GM13976 (cell line): ENCODE measurements at places on chromosomes 6 and 20.

DNA sequence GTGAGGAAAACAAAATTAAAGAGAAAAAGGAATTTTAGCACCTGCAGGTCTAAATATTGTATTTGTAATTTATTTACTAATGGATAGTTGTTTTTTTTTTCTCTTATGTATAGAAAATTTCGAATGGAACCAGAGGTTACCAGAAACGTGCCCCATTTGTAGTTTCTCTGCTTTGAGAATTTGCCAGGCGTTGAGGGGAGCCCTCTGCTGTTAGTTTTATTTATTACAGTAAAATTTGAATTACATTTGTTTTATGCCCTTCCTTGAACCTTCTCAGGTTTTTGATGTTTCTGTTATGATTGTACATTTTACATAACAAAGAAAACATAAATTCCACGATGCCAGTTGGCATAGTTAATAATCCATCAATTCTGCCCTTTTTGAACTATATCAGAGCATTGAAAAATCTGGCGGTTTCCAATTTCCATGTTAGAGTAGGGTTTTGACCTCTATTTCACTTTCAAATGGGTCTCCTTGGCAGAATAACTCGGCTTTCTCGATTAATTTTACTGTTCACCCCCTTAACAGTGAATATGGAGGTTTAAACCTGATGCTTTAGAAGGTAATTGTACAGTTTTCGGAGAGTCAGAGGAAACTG is 35.1 kb upstream of the RFPL4B start:
- DNase-seq = peak; percentile 47

DNA sequence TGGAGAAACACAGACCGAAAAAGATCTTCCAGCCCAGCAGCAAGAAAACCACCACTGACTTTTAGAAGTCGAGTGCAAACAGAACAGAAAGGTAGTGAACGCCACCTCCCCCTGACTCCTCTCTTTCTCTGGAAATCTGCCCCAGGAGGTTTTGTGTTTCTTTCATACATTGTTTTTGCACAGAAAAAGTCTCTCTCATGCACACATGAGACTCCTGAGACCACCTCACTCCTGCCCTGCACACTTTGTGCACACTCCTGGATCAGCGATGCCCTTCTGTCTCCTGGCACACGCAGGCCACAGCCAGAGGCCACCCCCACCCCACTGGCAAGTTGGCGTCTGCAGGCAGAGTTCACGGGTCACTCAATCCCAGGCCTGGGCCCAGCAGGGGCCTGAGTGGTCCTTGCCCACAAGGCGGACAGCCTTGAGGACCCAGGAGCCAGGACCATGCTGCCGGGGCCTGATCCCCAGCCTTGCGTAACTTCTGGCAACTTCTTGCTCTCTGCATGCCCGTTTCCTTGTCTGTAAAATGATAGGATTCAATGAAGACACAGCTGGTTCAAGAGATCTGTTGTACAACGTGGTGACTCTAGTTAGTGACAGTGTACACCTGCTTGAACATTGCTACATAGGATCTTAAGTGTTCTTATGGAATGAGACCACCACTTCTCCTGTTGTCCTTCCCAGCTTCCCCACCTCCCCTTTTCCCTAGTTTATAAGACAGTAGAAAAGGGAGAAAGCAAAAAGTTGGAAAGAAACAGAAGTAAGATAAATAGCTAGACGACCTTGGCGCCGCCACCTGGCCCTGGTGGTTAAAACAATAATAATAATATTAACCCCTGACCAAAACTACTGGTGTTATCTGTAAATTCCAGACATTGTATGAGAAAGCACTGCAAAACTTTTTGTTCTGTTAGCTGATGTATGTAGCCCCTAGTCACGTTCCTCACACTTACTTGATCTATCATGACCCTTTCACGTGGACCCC is 30.2 kb upstream of the CST7 start:
- DNase-seq = no peak

- no peak for DNase-seq
Observed at GRCh38 chr20:18718129-18718528, 95.5 kb upstream of the SCP2D1 start.

DNA sequence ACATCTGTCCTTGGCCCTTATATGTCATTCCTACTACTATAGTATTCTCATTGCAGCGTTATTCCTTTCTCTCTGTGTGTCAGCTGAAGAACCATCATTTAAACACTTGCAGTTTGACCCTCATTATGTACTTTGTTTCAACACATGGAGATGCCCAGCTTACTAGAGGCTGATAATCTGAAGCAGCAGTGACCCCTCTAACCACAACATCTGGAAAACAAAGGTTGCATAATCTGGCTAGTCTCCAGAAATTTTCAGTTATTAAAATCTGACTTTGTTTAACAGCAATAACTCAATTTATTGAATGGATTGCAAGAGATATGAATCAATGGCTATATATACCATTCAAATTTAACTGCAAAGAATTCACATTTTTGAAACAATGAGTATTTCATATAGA is 6.6 kb upstream of the PHIP start:
- DNase-seq = no peak

DNA sequence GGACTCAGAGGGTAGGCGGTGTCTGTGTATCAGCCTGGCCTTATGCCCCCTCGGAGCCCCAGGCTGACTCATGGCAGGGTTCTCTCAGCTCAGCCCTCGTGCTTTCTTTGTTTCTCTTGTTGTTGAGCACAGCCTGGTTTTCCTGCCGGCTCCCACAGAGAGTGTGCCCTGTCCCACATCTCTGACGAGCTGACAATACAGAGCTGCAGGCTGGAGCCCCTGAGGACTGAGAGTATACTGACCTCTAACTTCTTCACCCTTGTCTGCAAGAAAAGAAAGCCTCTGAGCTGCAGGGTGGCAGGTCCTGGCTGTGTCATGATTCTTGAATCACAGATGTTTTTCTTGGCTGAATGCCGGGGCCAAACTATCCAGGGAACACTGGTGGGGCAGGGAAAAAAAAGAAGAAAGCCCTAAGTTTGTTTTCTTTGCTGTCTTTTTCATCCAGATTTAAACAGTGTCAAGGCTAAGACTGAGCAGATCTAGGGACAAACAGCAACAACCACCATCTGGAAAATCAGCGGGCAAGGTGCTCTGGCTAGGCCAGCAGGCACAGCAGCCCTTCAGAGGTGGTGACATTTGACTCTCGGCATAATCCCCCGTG is 63.3 kb upstream of the ZNF133 start:
- DNase-seq = no peak

- no peak for DNase-seq
Observed at GRCh38 chr20:11850901-11851300, 66.8 kb upstream of the BTBD3 start.

- peak; percentile 55 for DNase-seq
Observed at GRCh38 chr6:6315660-6316059, 4.8 kb downstream of the F13A1 start.

GRCh38 chr6:35058358-35058675 is 82.8 kb downstream of the TCP11 start:
- DNase-seq = peak; percentile 18

DNA sequence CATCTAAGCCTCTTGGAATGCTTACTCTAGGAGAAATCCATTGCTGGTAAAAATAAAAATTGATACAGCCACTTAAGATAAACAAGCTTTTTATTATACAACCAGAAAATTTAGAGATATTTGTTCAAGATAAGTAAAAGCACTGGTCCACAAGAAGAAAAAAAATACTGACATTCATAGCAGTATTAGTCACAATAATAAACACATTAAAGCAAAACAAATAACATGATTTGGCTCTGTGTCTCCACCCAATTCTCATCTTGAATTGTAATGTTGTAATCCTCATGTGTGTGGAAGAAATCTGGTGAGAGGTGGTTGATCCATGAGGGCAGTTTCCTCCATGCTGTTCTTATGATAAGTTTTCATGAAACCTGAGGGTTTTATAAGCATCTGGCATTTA is 1093.5 kb upstream of the ADGRB3 start:
- no peak for DNase-seq

- DNase-seq = peak; percentile 62
Observed at GRCh38 chr6:3228771-3229565, 1.5 kb upstream of the TUBB2B start.

GRCh38 chr6:155171109-155171746 is 92.6 kb upstream of the CLDN20 start:
- DNase-seq = peak; percentile 81

DNA sequence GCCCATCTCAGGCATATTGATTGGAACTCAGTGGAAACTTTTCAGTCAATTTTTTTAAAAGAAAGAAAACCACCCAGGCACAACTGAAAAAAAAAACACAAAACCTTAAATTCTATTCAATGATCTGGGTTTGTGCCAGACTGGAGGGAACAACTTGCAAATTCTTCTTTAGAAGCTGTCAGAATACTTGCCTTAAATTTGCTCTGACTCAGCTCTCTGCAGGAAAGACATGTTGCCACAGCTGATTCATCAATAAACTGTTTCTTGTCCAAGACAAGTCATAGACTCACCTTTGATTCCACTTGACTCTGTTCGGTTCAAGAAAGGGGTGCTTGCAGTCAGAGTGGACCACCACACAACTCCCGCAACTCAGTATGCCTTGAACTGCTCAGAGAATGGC is 117.8 kb upstream of the F13A1 start:
- no peak for DNase-seq

DNA sequence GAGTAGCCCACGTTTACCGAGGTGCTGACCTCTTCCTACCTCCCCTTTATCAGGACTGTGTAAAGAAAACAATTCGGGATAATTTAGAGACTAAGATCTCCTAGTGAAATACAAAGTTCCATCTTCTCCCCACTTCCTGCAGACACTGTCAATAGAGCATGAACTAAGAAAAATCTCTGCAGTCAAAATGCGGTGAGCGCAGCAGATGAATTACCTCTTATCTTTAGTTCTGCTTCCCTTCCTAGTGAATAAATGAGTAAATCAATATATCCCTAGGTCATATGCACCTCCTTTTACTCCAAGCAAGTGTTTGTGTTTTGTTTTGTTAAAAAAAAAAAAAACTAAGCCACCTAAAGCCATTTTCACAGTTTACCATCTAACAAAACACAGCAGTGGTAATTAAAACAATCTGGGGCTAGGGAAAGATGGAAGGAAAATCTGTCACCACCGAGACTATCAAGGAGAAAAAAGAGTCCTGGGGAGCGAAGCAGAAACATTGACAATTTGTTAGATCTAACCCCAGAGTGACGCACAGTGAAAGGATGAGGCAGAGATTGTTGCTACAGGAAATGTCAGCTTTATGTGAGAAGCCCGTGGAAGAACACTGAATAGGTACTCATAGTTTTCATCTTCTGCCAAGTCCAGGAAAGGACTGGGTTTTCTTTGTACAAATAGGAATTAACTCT is 159.4 kb upstream of the SPTLC3 start:
- no peak for DNase-seq

- no peak for DNase-seq
Observed at GRCh38 chr6:142235791-142236190, 66.0 kb upstream of the ADGRG6 start.

- DNase-seq = no peak
Observed at GRCh38 chr6:44435500-44435899, 48.0 kb downstream of the CDC5L start.

- no peak for DNase-seq
Observed at GRCh38 chr6:24323632-24324337, 34.1 kb downstream of the DCDC2 start.

- DNase-seq = no peak
Observed at GRCh38 chr20:53636540-53637097, 43.0 kb upstream of the ZNF217 start.

DNA sequence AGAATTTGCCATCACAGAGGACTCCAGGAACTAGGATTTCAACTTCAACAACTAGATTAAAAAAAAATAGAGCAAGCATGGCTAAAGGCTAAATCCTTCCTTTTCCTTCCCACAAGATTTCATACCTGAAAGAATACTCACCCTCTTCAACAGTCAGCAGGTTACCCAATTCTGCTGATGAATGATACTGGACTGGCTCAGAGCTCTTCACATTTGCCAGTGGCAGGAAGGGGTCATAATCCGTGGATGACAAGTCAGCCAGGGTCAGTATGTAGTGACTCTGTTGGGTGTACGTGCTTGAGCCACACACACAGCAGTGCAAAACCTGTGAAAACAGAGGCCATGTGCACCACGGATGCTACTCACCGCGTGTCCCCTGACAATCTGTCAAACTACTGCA is 152.9 kb downstream of the INSM1 start:
- no peak for DNase-seq

DNA sequence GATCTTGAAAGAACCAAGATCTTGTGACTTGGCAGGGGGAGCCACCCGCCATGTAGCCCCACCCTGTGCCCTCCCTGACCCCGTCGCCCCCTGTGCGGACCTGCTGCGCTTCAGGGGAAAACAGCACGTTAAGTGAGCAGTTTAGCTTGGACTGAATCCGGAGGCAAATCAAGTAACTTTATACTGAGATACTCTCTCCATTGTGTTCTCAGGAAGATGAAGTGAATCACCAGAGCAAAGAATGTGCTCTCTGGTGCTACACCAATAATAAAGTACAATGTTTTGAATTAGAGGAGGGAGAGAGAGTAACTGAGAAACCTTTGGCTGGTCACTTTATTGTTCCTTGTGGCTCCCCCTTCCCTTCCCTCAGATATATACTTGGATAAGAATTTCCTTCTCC is 83.4 kb downstream of the TXNDC5 start:
- DNase-seq = no peak

GRCh38 chr6:12578751-12579150 is 137.8 kb upstream of the PHACTR1 start:
- DNase-seq = no peak

DNA sequence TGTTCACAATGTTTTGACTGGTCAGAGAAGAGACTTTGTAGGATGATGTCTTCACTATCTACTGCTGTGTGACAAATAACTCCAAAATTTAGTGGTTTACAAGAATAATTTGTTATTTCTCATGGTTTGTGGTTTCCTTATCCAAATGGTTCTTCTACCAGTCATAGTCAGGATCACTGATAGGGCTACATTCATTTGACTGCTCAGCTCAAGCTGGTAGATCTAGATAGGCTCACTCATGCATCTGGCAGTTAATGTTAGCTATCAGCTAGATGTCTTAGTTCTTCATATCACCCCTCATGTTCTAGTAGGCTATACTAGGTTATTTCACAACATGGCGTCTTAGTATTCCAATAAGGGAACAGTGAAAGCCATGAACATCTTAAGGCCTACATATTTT is 131.0 kb downstream of the ID4 start:
- no peak for DNase-seq

DNA sequence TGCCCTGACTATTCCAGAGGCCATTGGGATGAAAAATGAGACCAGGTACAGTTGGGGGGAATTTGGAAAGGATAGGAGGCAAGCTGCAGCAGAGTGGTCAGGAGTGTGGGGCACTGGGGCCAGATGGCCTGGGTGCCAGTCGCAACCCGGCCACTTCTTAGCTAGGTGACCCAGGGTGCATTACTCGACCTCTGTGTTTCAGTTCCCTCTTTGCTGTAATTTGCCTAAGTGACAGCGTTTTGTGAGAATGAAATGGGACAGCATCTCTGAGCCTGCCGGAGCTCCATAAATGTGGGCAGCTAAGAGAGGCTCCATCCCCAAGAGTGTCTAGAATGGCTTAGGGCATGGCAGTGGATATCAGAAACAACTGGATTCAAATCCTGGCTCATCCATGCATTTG is 13.9 kb downstream of the LRFN2 start:
- peak; percentile 42 for DNase-seq

GRCh38 chr6:43658161-43658560 is 13.3 kb downstream of the RSPH9 start:
- DNase-seq = no peak

GRCh38 chr20:1479831-1480595 is 11.2 kb downstream of the SIRPB2 start:
- DNase-seq = no peak
